ENCODE measurements at places on chromosomes 6 and 20.

DNA sequence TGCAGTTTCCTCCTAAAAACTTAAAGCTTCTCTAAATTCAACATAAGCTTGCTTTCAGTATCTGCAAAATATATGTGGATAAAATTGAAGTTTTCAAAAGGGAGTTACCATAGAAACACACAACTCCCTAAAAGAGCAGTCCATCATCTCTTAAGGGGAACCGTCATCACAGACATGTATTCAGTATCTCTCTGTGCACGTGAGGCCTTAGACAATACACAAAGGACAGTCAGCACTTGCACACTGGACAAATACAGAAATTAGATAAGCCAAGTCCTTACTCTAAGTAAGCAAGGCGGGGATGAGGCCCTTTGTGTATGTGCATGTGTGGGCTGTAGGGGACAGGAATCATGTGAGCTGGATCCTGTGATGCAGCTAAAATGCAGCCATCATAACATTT lies 136.6 kb downstream of the BACH2 start:
- DNase-seq = no peak

DNA sequence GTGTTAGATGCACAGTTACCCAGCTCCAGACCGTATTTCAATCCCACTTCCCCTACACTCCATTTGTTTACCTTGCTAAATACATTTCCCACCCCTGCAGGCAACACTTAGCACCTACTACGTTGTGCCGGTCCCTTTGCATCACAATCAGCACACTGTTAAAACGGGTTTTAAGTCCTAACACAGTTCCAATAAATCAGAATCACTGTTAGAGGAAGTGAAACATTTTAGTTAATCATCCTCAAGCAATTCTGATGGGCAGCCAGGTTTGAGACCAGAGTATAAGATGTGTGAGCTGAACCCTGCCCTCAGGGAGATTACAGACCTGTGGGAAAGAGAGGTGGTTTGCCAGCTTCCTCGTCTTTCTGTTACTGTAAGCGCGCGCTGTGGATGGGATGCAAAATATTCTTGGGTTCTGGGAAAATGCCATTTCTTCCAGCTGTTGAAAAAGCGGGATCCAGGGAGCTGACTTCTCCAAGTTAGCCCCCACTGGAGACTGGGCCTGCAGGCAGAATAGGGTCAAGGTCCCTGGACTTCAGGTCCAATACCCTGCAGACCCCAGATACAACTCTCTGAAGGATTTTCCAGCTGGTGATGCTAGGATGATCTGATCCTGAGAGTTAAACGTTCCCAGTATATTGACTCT lies 3.1 kb downstream of the ZCCHC3 start:
- DNase-seq = no peak

GRCh38 chr20:38609815-38610214 lies 8.2 kb downstream of the ARHGAP40 start:
- no peak for DNase-seq

- no peak for DNase-seq
Measured at GRCh38 chr6:149580880-149581279, 14.7 kb downstream of the GINM1 start.

DNA sequence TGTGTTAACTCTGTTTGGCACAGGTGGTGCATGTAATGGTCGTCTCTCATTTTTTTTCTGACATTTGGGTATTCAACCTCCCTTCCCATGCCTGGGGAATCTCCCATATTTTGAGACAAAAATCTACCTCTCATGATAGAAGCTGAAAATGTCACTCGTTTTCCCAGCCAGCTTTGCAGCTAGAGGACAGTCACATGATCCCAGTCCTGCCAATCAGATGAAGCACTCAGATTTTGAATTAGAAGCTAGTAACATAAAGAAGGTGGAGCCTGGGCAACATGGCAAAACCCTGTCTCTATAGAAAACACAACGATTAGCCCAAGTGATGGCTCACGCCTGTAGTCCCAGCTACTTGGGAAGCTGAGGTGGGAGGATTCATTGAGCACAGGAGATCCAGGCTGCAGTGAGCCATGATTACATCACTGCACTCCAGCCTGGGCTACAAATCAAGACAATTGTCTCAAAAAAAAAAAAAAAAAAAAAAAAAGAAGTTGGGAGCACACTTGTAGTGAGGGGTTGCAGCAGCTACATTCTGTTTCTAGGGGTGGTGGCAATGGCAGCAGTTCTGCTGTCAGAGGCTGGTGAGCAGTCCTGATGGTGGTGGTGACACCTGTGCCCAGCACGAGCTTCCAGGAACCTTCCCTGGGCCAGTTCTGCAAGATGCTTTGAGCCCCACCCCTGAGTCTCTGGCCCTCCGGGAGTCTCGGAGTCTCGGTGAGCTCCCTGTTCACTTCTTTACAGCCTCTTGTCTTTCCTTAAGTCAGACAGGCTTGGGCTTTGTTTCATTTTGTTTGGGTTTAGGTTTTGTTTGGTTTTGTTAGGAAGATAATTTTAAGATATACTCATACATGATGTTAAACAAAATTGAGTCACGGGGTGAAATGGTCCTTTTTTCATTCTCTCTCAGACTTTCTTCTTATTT lies 94.1 kb upstream of the KCNG1 start:
- DNase-seq = no peak

GRCh38 chr6:149924206-149924932 lies 1.4 kb upstream of the RAET1G start:
- DNase-seq = no peak

- no peak for DNase-seq
Measured at GRCh38 chr6:163630991-163631390, 216.5 kb downstream of the QKI start.

DNA sequence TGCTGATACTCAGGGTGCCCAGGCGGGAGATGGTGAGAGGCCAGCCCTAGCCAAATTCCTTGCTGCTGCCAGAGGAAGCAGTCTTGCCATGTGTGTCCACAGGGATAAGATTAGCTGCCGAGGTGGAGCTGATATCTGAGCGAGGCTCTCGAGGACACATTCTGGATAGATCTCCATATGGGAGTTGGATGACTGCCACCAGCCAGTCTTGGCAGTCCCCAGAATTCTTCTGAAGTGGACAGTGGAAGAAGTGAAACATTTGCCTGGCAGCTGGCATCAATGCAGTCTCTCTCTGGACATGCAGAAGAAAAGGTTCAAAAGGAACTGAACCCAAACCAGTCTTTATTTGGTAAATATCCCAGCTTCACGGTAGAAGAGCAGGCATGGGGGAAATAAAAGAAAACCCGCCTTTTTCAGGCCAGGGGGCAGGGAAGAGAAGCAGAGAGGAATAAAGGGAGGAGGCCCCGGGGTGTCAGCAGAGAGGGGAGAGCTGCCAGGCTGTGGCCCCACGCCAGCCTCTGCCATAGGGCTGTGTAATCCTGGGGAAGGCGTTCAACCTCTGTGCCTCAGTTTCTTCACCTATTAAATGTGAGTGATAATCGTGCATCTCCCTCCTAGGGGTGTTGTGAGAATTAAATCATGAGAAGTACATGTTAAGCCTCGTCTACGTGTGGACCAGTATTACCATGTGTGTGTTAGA lies 3.7 kb upstream of the FUCA2 start:
- DNase-seq = no peak

All from T1000 (cell line).